ENCODE measurements at places on chromosomes 3 and 15.

DNA sequence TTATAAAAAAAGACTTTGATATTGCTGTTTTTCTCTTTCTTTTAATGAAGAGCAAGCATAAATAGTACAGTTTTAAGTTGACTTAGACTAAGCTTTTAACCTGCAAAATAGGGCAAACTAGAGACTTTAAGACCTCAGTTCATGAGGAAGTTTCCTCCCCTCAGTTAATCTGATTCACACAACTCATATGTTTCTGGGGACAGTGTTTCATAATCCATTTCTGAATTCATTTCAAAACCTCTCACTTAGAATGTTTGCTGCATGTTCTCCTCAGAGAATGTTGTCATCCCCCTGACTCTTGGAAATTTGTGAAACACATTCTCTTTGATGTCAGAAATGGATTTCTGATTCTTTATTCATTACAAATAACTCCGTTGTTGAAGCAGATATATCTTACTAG is 79.3 kb upstream of the SKOR1 start:
- DNase-seq = no peak

GRCh38 chr3:160748231-160748630 is 7.8 kb upstream of the PPM1L start:
- DNase-seq = no peak

DNA sequence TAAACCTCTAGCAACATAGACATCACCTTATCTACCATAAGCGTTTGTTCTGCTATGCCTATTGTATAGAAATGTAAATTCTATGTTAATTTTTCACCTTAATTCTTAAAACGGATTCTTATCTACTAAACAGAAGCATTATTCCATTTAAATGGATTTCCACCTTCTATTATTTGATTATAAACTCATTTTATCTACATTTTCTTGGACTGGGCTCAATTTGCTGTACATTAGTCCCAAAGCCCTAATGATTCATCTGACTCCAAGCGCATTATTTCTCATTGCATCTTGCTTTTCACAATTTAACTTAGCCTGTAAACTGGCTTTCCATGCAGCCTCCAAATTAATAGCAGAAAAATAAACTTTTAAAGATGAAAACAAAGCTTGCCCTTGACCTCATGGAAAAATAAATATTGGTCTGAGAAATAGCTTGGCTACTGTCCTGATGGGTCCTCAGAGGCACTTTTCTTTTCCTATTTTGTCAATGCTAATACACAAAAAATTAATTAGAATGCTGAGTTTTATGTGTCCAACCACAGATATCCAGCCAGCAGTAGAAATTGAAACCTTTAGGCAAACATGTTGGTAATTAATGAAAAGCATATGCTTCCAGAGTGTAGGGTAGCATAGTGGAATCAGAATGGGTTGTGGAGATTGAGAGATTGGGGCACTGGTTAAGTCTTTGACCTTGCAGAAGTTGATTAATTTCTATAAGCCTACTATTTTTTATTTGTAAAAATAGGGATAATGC is 81.4 kb upstream of the CFAP20DC start:
- DNase-seq = no peak

GRCh38 chr3:141050576-141051442 is at the start of gene SPSB4:
Gene SPSB4, plus strand, starts transcription at chr3:141051347. Its CDS starts 14,758 bp downstream, at chr3:141066105.
- DNase-seq = no peak

Data from HT-29 (cell line).